ENCODE measurements at places on chromosomes 3 and 15.

DNA sequence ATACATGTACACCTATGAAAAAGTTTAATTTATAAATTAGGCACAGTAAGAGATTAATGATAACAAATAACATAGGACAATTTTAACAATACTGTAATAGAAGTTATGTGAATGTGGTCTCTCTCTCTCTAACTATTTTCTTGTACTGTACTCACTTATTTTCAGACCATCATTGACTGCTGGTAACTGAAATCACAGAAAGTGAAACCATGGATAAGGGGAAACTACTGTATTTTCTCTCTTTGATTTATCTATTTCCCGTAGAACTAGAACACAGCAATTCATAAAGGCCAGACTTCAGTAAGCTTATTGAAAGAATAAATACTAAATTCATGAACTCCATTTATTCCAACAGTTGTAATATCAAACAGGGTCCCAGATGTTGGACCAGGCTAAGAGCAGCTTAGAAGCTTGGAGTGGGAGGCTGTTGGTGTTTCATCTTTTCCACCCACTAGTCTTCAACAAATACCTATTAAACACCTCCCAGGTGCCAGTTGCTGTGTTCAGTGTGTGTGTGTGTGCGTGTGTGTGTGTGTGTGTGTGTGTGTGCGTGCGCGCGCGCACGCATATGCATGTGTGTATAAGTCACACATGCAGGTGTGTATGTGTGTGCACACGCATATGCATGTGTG is 235.4 kb downstream of the FOXP1 start:
- DNase-seq: no peak

GRCh38 chr15:47741082-47741481 is 23.8 kb downstream of the SEMA6D start:
- no peak for DNase-seq

- no peak for DNase-seq
Observed at GRCh38 chr3:28595372-28595771, 246.7 kb upstream of the AZI2 start.

DNA sequence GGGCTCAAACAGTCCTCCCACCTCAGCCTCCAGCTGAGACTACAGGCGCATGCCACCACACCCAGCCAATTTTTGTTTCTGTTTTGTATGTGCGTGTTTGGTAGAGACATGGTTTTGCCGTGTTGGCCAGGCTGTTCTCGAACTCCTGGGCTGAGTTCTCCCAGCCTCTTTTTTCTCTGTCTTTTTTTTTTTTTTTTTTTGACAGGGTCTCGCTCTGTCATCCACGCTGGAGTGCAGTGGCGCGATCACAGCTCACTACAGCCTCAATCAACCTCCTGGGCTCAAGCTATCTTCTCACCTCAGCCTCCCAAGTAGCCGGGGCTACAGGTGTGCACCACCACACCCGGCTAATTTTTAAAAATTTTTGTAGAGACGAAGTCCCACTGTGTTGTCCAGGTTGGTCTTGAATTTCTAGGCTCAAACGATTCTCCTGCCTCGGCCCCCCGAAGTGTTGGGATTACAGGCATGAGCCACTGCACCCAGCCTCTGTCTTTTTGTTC is 867 bp upstream of the DCAF1 start:
- DNase-seq: no peak

DNA sequence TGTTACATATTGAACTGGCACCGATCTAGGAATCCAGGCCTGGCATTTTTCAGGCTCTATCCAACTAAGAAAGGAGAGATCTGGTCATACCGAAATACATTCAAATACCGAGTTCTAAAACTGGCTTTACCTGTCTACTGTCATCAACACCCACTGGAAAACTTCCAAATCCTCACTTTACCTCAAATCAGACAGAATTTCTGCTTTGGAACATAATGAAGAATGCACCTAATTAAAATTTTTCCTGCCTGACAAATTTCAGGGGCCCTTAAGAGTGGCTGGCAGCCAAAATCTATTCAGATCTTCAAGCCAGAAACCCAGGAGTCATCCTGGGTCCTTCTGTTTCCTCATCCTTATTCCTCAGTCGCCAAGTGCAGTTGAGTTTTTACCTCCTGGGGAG is 198.6 kb upstream of the FEZF2 start:
- DNase-seq: no peak

DNA sequence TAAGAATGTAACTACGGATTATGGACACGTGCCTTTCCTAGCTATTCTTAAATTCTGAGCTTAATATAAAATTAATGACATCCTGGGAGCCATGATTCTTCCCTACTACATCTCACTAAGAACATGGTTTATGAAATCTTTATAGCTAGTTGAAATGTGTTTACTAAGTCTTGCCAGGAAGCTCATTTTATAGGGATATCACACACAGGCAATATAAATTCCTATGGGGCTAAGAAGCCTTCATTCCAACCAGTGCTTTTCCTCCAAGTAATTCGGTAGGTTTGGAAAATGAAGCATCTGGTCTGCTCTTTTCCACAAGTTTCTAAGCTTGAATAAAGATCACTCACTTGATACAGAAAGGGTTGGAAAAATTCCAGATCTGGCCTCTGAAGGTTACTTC is 802.6 kb downstream of the FHIT start:
- no peak for DNase-seq

GRCh38 chr3:63370094-63370493 is 92.0 kb downstream of the SYNPR start:
- DNase-seq: no peak

DNA sequence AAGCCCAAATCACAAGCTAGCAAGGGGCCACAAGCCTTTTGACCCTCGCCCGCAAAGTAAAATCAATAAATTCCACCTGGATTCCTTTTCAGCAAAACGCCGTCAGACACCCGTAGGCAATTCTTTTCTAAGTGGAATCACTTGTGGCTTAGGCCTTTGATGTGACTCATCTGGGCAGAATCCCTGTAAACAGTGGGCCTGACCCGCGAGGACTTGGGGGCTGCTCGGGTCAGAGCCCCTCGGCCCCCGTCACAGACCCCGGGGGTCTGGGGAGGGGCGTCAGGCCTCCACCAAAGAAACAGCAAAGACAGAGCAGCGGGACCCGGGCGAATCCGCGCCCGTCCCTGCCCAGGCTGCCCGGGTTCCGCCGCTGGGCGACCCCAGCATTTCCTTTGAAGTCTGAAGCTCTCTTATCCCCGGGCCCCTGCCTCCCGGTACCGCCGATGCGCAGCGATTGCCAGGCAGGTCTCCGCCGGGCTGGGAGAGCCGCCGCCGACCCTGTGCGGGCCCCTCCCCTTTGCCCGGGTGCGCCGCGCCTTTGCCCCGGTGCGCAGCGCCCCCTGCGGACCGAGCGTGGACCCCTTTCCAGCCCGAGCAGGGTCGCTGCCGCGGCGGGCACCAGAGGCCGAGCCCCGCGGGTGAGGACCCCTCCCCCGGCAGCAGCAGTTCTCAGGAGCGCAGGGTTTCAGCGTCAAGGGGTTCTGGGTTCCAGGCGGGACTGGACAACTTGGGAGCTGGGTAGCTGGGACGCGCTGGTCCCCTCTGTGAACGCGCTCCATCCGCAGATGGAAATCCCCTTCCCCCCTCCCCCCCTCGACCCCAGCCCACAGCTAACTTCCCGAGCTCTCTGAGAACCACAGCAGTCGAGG is 178.3 kb downstream of the UACA start:
- DNase-seq: peak; percentile 48

- no peak for DNase-seq
Observed at GRCh38 chr15:99447497-99448371, 118.0 kb upstream of the MEF2A start.

DNA sequence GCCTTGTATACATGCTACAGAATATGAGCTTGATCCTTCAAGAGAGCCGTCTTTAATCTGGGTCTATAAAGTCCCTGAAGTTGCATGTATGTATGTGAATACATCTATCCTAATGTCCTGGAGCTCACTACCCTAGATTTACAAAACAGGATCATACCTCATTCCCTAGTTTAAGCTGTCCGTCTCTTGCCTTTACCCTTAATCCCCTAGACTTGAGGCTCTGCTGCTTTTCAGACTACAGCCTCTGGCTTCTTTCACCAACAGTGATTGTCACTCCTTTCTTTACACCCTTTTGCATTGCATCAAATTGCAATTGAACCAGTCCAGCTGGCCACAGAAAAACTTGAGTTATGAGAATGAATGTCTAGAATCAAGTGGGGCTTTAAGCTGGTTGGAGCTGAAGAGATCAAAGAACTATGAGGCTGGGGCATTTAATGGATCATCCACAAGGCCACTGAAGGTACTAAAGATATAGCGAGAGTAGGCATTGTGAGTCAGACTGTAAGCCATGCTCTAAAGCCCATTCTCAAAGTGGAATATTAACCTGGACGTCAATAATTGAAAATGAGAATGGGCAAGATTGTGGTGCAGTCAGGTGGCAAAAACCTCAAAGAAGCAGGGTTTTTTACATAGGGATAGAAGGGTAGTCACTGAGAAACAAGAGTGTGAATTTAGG is 12.3 kb upstream of the PLD1 start:
- DNase-seq: peak; percentile 88

DNA sequence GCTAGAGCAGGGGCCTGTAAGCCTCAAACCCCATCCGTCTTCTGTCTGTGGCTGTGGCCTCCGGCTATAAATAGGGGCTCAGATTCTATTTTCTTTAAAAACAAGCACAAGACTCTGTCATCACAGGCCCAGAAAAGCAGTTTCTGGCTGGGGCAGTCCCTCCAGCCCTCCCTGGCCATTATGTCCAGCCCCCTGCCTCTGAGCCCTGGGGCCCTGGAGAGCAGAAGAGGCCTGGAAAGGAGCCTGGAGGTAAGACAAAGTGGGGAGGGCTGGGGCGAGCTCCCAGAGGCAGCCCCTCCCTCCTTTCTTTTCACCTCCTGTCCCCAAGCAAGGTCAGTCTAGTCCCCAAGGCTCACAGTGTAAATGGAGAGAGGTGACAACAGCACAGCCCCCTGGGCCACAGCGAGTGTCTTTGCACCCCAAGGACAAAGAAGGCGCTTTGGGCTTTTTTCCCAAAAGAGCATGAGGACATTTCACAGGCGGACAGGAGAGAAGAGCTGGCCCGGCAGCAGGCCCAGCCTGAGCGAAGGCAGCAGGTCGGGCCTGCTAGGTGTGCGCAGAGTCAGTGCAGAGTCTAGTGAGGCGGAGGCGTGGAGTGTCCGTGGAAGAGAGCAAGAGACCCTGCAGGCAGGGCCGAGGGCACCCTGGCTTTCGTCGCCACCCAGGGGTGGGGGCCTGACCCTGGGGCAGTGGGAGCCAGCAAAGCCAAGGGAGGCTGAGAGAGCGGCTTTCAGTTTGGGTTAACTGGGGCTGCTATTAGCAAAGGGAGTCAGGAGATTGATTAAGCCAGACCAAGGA is 188.3 kb downstream of the TBC1D2B start:
- no peak for DNase-seq

GRCh38 chr3:190676481-190676880 is 162.6 kb downstream of the IL1RAP start:
- DNase-seq: no peak

GRCh38 chr15:68526784-68527183 is 52.0 kb upstream of the CORO2B start:
- no peak for DNase-seq

GRCh38 chr3:125214738-125215137 is 2.2 kb upstream of the SLC12A8 start:
- no peak for DNase-seq

- DNase-seq: no peak
Observed at GRCh38 chr3:47870702-47871260, 67.8 kb downstream of the DHX30 start.

- DNase-seq: no peak
Observed at GRCh38 chr15:91879158-91879557, 25.6 kb downstream of the SLCO3A1 start.

GRCh38 chr15:64100958-64101357 is 5.2 kb downstream of the SNX1 start:
- no peak for DNase-seq

GRCh38 chr3:127746400-127747057 is 73.8 kb downstream of the ABTB1 start:
- DNase-seq: no peak

GRCh38 chr15:93974804-93975481 is 256.4 kb upstream of the MCTP2 start:
- DNase-seq: peak; percentile 14
